Forelimb muscle (tissue), 1 donor: ENCODE measurements at places on chromosomes 6 and 20. TPM values are rescaled to one million over a fixed set of nuclear protein-coding genes. Genes with fewer than 3 reads are reported as not detected.

Gene ADTRP
- polyA plus RNA-seq: 0.38 TPM

DNA sequence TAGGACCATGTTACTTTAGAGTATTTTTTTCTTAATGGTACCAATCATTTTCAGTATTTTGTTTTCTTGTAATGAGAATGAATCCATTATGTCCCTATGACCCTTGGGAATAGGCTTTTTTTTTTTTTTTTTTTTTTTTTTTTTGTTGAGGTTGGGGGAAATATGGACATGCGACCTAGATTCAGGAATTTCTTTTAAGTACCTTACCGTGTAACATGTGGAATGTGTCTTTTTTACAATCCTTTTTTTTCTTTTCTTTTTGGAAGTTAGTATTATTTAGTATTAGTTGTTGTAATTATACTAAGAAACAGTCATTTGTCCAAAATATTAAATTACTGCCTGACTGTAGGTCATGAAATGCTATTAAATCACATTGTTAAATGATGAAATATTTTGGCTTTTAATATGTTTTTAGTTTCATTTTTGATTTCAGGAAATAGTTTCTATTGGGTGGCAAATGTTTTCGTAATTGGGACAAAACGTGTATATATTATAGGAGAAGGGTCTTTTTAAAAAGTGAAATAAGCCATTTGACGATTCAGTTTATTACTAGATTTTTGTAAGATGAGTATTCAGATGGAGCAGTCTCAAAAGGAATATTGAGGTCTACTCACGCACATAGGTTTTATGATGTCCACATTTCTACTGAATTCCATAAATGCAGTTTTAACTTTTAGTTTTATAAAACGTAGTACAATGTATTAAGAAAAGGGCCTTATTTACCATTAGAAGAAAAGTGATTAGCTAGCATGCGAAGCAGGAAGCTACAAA lies 4.9 kb downstream of the ARID1B start:
- DNase-seq: no peak

DNA sequence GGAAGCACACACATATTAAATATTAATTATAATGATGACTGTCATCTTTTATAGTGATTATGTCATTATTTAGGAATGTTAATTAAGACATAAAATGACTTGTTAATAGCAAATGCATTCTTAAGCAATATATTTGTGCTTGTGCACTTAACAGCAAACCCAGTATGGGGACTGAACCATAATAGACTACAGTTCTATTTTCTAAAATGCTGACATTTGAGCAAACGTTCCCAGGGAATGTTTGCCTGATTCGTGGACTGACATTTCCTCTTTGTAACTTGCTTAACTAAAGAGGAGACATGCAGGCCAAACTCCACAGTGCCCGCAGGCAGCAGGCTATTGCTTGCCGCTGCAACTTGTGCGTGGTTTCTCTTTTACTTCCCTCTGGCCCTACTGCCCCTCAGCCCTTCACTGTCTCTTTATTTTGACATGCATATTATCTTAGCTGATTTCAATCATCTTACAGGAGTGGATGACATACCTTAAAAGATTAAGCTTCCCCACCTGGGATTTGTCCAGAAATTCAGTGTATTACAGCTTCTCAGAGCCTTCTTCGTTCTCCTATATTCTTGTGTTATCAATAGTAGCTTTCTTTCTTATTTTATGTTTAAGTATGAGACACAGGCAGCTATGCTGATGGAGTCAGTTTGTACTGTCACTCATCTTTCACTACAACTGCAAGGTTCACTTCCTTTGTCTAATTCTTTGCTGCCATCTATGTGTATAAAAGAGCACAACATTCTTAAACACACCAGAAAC lies 141.5 kb downstream of the GMDS start:
- DNase-seq: peak; percentile 36

DNA sequence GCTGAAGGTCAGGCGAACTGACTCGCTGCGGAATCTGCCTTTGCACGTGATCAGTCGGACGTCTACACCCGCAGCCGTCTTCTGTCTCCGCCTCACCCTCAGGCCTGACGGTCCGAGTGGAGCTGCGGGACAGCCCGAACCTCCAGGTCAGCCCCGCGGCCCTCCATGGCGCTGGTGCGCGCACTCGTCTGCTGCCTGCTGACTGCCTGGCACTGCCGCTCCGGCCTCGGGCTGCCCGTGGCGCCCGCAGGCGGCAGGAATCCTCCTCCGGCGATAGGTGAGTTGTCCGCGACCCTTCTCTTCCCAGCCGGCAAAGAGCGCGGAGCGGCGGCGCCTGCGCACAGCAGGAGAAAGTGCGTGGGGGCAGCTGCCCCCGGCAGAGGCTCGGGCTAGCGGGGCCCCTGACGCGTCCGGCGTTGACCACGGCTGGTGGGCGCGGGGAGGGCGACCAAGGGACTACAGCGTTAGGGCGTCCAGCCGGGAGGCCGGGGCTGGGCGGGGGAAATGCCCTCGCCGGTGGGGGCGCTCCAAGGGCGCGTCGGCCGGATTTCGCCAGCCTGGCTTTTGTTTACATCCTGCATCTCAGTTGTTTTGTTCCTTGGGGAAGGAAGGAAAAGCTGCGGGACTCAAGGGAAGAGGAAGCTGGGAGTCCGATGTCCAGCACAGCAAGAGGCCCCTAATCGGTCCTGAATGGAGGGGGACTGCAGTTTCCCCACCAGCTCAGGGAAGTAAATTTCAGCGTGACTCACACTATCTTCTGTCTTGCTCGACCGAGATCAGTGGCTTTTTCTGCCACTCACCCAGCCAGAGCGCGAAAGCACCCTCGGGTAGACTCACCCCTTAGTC lies at the start of gene SMPDL3A:
Gene SMPDL3A (plus strand): TSS at position 77 of the 846 bp plus-strand sequence. CDS start 89 bp downstream, at position 166.
- peak; percentile 20 for DNase-seq

Gene PACRG
- polyA plus RNA-seq: 2.1 TPM

Gene MEI4
- 0.04 TPM for polyA plus RNA-seq

DNA sequence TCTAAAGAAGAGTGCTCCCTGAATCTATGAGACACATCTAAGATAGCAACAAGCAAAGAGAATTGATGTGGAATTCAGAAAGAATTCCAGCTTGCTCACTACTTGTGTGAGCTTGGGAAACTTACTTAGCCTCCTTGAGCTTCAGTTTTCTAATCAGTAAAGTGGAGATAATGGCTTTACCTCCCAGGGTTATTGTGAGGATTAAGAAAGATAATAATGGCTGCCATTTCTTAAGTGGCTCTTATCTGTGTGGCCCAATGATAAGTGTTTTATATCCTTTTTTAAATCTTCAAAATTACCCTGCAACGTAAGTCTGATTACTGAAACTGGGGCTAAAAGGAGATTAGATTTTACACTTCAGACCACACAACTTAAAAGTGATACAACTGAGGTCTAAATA lies 418.5 kb downstream of the LMBRD1 start:
- no peak for DNase-seq

Gene FAM217A
- polyA plus RNA-seq: 0.96 TPM

DNA sequence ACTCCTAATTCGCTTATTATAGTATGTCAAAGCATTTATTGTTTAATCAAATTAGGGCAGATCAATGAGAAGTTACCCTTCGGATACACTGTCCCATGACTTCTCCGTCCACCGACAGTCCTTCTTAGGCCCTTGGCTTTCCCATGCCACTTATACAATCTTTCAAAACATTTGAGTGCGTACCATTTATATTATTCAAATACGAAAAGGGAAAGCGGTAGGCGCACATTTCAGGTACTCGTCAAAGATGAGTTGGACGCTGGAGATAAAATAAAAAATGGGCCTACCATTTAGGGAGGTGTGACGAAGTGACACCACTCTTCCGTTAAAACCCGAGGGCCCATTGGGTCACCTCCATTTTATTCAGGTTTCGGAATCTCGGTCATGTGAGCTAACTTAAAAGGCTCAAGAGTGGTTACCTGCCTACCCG lies 542 bp upstream of the AFG1L start:
- no peak for DNase-seq

DNA sequence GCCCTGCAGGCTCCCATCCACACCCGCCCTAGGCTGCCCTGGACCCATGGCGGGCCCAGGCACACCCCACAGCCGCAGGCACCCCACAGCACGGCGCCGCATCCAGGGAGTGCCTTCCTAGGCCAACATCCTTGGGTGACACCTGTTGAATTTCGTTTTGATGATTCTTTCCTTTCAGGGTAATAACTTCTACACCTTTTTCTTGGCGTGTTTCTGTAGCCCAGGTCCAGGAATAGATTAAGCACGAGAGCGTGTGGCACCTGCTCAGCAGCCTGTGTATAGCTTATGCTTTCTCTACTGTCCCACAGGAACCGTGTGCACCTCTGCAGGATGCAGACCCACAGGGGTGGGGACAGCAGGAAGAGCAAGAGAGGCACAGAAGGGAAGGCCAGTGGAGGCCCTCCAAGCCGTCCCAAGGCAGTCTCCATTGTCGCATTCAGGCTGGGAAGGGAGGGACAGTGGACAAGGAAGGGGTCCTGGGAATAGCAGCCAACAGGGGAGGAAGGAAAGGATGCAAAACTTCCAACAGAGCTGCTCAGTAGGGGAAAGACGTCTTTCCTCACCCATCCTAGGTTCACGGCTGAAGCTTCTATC lies 118.1 kb upstream of the AFDN start:
- no peak for DNase-seq

GRCh38 chr6:11538052-11538818 lies 686 bp downstream of the TMEM170B start:
- no peak for DNase-seq

Gene KIAA1755
- polyA plus RNA-seq: 8.1 TPM

- no peak for DNase-seq
Measured at GRCh38 chr6:97109444-97109843, 173.6 kb downstream of the MMS22L start.

Gene LEMD2
- polyA plus RNA-seq: 33.2 TPM

- no peak for DNase-seq
Measured at GRCh38 chr20:20454367-20454766, 86.5 kb downstream of the INSM1 start.

- DNase-seq: no peak
Measured at GRCh38 chr6:157139054-157139708, 184.1 kb downstream of the TMEM242 start.

GRCh38 chr20:3328501-3328900 lies 79.0 kb downstream of the DNAAF9 start:
- DNase-seq: no peak

DNA sequence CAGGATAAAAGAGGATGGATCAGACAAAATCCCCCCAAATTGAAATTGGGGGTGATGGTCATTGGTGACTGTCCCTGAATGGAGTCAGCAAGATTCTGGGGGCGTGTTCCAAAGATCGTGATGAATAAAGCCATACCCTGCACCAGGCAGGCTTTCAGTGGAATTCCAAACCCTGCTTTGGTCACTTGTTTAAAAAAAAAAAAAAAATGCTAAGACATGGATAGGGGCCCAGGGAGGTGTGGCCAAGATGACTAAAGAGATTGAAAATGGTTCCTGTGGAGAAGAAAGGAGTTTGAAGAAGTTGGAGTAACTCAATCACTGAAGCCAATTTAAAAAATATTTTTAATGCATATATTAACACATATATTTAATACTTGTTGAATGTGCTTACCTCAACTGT lies 161.4 kb upstream of the KCNG1 start:
- no peak for DNase-seq

DNA sequence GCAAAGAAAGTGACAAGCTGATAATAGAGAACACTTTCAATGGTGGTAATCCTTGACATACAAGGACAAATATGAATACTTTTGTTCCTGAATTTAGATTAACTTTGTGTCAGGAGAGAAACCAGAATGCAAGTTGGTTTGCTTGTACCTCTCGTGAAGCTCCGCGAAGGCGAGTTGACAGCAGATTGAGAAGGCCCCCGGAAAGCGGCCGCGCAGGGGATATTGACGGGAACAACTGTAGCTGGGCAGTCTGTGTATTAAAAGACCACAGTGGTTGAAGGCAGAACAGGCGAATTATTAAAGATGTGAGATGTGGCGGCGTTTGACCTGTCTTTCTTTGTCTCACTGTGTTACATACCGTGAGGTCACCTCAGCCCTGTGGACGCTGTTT lies 175.8 kb upstream of the RALGAPA2 start:
- DNase-seq: no peak

- DNase-seq: no peak
Measured at GRCh38 chr20:10671221-10671918, 2.4 kb downstream of the JAG1 start.

DNA sequence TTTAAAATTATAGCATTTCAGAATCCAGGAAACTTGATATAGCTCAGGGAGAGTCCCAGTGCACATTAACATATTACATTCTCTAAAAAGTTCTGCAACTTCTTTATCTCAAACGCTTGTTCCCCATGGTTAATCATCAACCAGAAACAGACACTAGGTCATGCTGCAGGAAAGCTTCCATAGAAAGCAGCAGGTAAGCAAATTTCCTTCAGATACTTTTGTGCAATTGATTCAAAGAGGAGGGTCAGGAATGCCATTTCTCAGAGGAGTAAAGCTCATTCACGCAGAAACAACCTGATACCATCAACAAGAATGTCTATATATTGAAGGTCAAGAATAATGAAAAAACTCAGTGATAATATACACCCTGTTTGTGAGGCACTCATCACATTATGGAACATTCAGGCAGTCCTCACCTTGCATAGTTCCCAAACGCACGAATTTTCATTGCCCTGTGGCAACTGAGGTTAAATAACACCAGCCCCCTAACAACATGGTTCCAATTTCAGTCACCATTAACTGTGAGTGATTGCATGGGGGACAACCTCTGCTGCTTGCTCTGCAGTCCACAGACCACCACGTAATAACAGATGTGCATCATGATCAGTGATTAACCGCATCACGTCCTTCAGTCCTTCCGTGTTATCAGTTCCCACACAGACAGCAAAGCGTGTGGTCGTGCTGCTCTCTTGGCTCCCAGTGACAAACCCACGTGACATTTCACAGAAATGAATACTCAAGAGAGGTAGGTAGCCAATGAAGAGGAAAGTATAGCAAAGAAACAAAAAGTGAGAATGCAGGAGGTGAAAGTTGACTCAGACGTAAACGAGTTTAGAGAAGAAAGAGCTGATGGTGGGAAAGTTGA lies 95.7 kb downstream of the LY86 start:
- no peak for DNase-seq

DNA sequence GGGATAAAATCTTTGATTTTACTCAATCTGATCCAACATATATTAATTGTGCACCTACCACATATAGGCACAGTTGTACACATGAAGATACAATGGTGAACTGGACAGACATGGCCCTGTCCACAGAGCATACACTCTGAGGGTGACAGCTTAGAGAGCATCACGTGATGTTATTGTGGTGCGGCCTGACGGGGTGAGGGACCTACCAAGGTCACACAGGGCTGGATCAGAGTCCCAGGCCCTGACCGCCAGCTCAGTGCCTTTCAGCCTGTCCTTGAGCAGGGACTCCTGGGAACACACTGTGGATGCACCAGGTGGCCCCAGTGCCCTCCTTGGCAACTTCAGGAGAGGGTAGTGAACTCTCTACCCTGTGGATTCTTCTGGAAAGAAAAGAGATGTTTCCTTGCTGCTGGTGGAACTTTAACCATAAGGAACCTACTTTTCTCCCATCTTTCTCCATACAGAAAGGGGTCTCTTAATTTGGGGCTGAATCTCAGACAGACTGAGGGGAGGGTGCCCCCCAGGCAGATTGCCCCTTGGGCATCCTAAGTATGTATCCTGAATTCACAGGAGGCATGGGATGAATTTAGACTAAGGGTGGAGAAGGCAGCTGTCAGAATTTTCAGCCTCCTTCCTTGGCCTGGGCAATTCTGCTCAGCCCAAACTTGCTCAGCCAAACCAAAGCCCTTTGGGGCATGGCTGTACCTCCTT lies 26.5 kb downstream of the PCK1 start:
- DNase-seq: no peak

Gene PSORS1C2
- not detected for polyA plus RNA-seq

Gene NNAT
- 623 TPM for polyA plus RNA-seq

- no peak for DNase-seq
Measured at GRCh38 chr6:41655646-41656001, 17.4 kb downstream of the MDFI start.
